ENCODE measurements at places on chromosomes 6 and 20.
A peak's percentile ranks its signal among the peaks of the same experiment; 100 is the strongest.

GRCh38 chr20:33568378-33568777 is 78.5 kb downstream of the CBFA2T2 start:
- H3K27ac ChIP-seq = no peak overlapping the region
- no peak overlapping the region for H3K4me3 ChIP-seq
- DNase-seq = no peak
- H3K36me3 ChIP-seq = no peaks in the 10 kb centered on the region
- H3K27me3 ChIP-seq = no peaks in the 10 kb centered on the region

DNA sequence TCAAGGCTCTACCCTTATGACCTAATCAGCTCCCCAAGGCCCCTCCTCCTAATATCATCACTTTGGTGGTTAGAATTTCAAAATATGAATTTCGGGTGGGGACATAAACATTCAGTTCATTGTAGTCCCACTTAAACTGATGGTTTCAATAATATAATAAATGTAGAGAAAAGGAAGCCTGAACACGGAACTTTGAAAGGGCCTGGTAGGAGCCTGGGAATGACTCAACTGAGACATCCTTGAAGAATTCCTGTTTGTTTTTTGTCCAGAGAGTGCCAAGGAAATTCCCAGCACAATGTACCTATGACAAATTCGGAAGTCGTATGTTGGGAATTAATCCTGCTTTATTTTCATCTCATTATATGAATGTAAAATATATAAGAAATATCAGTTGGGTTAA is 457.9 kb downstream of the PLCB1 start:
- H3K36me3 ChIP-seq = no peaks in the 10 kb centered on the region
- no peaks in the 10 kb centered on the region for H3K27me3 ChIP-seq
- no peak for DNase-seq

- no peak overlapping the region for H3K27ac ChIP-seq
- no peak for DNase-seq
- no peaks in the 10 kb centered on the region for H3K36me3 ChIP-seq
- no peak overlapping the region for H3K4me3 ChIP-seq
- peaks cover 11% of the 10 kb centered on the region for H3K4me1 ChIP-seq
- no peaks in the 10 kb centered on the region for H3K27me3 ChIP-seq
Measured at GRCh38 chr6:30759575-30760239, 15.4 kb upstream of the IER3 start.

GRCh38 chr6:100255701-100256100 is 209.0 kb downstream of the SIM1 start:
- no peaks in the 10 kb centered on the region for H3K27me3 ChIP-seq
- H3K36me3 ChIP-seq = no peaks in the 10 kb centered on the region

DNA sequence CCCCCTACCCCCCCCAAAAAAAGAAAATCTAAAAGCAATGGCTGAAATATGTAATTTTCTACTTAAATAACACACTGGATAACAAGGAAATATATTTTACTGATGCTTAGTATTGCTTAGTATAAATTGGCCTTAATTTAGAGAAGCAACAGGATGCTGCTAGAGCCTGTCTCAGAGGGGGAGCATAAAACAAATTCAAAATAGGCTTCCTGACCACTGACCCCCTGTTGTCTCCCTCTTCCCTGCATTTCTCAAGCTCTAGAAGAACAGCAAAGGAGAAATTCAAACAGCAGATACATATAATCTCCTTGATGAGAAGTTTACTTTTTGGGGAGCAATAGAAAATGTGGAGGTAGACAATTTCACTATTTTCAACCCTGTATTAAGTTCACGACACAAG is 631.1 kb upstream of the GJE1 start:
- H3K4me3 ChIP-seq = no peak overlapping the region
- DNase-seq = no peak
- H3K27ac ChIP-seq = no peak overlapping the region
- H3K36me3 ChIP-seq = no peaks in the 10 kb centered on the region

DNA sequence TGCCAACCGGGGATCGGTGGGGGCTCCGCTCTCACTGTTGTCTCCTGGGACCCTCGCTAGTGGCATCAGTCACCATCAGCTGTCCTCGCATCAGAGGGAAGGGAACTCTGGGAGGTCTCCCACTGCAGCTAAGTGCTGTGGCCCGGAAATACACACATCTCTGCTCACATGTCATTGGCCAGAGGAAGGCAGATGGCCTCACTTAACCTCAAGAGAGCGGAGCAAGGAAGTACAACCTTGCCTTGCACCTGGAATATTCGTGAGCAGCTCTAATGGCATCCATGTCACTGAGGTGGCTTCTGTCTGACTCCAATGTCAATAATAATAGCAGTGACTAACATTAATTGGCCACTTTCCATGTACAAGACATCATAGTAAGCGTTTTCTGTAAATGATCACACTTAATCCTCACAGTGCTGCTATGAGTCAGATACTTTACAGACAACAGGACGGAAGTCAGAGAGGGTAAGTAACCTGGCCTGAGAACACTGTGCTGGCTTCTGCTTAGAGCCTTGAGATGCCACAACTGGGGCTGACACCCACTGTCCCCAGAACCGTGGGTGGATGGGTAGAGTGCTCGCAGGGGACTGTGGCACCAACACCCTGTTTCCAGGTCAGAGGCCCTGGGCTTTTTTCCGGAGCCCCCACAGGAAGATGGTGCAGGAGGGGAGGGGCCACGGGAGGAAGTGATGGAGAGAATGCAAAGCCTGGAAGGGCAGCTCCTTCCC is 6.0 kb downstream of the LHFPL5 start:
- peaks cover 36% of the 10 kb centered on the region for H3K27me3 ChIP-seq
- peak overlapping the region; percentile 38 for H3K27ac ChIP-seq
- DNase-seq = no peak
- no peaks in the 10 kb centered on the region for H3K36me3 ChIP-seq
- peaks cover 9% of the 10 kb centered on the region for H3K4me1 ChIP-seq

GRCh38 chr6:66848244-66848953 is 1141.4 kb upstream of the EYS start:
- no peak for DNase-seq
- H3K27me3 ChIP-seq = no peaks in the 10 kb centered on the region
- H3K4me3 ChIP-seq = no peak overlapping the region
- H3K4me1 ChIP-seq = no peaks in the 10 kb centered on the region

All from central memory CD8-positive, alpha-beta T cell (primary cell).